GM12892 (cell line): ENCODE measurements at places on chromosomes 7 and 10.

DNA sequence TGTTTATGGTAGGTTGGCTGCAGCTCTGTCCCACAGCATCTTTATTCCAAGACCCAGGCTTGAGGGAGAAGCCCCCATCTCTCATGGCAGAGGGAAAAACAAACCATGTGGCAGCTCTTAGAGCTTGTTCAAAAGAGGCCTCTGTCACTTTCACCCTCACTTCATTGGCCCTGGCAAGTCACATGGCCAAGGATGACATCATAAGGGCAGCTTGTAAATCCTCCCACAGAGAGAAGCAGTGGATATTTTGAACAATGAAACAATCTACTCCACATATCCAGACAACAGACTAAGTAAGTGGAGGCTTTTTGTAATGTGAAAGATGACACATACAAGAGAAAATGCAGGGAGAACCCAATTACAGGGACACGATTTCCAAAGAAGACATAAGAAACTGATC lies 108.1 kb downstream of the GRID1 start:
- no peak for DNase-seq

GRCh38 chr7:1939434-1940401 lies 269.6 kb downstream of the ELFN1 start:
- DNase-seq, result no peak

GRCh38 chr7:25726170-25726780 lies 425.7 kb upstream of the NFE2L3 start:
- no peak for DNase-seq

DNA sequence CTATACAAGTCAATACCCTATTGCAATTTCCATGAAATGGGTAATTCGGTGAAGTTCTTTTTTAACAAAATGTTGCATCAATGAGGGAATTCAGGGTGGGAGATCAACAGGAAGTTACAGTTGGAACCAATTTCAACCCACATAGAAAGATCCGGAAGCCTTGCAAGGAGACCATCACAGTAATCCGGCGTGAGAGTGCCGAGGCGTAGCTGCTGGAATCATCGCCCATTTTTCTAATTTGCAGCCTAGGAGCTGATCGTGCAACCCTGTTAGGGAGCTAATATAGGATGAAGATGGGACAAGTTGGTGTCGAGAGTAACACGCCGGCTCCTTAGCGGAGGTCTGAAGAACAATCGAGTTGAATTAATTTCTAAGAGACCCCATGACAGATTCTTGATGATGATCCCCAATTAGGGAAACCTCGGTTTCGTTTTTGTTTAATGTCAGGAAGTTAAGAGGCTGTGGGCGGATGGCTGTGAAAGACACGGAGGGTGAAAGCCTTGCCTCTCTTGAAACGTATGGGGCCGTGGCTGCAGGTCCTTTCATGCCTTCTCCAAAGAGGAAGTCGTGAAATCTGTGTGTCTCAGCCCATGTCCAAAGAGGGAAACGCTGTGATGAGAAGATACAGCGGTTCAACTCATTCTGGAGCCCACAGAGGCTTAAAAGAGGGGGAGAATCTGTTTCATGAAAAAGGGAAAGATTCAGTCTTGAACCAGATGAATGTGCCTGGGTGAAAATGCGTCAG lies 51.2 kb upstream of the CARD11 start:
- DNase-seq, result peak; percentile 38

GRCh38 chr10:30055226-30055662 lies 4.1 kb downstream of the JCAD start:
- no peak for DNase-seq

- no peak for DNase-seq
These were observed 953.4 kb downstream of the ANKRD7 start for GRCh38 chr7:119177863-119178262.

- DNase-seq, result no peak
These were observed 150.4 kb upstream of the SMIM30 start for GRCh38 chr7:113268757-113269156.

GRCh38 chr7:157139111-157139809 lies 534 bp downstream of the UBE3C start:
- DNase-seq, result peak; percentile 55

- no peak for DNase-seq
These were observed 108.4 kb upstream of the HPS1 start for GRCh38 chr10:98555021-98555619.

DNA sequence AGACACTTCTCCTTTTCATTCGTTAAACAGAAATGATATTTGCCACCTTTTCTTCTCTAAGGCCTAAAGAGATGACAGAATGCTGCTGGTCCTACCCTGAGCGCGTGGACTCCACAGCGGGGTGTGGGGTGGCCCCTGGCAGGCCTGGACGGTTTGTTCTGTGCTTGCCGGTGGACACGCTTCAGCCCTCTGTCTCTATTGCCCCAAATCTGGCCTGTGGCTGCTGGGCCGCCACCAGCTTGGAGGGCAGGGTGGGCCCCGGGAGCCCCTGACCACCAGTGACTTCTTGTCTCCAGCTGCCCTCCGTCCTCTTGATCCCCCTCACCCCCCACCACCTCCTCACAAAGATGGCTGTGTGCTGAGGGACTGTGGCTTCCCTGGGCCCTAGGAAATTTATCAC lies 5.7 kb downstream of the CHST3 start:
- no peak for DNase-seq

DNA sequence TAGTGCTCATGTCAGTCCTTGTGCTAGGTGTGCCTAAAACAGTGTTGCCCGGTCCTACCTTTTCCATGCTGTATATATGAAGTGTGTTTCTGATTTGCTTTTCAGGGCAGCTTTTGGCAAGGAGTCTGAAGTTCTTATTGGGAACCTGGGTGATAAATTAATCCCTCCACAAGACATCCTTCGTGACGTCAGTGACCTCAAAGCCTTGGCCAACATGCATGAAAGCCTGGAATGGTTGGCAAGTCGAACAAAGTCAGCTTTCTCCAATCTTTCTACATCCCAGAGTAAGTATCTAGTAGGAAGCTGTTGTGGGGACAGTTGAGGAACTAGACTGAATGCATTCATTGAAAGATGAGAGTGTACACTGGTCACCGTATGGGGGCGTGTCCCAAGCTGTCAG lies 189.4 kb upstream of the LRGUK start:
- DNase-seq, result no peak

DNA sequence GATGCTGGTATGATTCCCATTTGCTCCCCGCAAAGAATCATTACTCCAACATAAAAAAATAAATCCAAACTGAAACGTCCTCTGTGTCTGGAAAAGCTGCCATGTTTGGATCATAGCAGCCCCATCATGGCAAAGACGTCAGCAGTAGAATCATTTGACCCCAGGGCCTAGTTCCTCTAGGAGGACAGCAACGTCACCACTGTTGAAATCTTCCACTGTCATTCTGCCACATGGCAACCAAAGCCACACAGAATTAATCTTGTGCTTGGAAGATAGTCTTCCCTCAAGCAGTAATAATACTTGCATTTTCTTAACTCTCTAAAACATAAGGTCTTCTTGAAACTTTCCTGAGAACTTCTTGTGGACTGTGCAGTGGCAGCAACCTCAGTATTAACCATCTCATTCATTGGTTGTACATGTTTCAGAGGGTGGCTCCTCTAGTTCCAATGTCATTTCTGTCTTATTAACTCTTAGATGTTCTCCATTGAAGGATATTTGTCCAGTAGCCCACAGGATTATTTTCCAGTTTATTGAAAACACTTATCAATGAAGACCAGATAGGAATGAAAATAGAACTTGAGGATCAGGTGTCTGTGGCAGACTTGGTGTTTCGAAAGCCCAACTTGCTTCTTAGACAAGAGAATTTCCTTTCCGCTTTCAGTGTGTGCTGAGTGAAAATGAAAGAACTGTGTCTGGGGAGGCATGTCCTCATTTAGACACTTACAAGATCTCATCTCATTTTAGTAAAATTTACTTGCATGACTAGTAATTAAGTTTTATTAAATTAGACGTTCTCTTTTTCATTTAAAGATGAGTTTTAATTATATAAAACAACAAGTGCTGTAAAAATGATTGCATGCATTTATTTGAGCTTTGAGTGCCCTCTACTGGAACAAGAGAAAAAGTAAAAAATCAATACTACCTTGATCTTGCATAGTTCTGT lies 28.9 kb upstream of the INHBA start:
- peak; percentile 8 for DNase-seq

DNA sequence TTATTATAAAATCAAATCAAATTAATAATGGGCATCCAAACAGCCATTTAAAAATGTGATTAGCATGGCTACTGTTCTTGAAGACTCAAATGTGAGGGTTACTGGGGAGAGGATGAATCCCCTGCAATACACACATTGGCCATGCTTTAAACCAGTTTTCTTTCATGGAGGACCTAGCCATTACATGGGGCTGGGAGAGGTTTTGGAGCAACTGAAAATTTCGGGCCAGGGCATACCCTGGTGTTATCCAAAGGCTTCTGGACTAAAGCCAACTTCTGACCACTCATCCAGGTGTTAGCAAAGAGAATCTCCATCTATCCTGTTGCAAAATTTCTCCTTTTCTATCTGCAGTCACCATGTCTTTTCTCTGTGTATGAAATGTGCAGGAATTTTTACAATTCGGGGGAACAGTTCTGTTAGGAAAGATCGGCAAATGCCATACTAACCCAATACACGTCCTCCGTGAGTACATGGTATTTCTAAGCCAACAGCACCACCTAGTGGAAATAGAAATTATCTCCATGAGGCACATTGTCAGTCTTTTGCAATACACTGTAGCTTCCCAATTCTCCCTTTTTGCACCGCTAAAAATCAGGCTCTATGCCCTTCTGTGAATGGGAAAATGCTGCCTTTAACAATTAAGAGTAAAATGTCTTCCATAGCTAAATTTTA lies 47.0 kb upstream of the ZNF107 start:
- DNase-seq, result no peak

- no peak for DNase-seq
These were observed 415.1 kb downstream of the PAXIP1 start for GRCh38 chr7:154587792-154588191.

GRCh38 chr10:21452203-21452602 lies 73.3 kb downstream of the SKIDA1 start:
- no peak for DNase-seq
